Lower lobe of right lung (tissue), 2 donors: ENCODE measurements at places on chromosomes 3 and 15. TPM values are rescaled to one million over a fixed set of nuclear protein-coding genes. Genes with fewer than 3 reads are reported as not detected.

ZNF80 gene
- not detected for total RNA-seq

FOXB1 gene
- not detected for total RNA-seq

IL17RD gene
- 2.4 TPM for total RNA-seq

PLCH1 gene
- 14.0 TPM for total RNA-seq

WWTR1 gene
- total RNA-seq, result 89.5 TPM

DNA sequence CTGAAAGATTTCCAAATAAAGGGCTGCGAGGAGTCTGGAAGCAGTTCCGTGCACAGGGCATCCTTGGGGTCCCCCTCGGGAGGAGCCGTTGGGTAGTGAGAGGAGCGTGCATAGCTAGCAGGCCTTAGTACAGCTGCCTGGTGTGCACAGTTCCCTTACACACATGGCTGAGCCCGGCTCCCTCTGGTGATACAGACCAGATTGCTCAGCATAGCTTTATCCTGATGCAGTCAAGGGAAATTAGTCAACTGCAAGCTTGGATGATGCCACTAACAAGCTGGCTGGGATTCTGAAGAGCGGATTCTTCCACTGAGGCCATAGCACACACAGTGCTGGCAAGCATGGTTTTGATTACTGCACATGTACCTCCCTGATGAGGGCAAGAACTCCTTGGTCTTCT, 349.4 kb downstream of the LRTM1 start:
- no peaks in the 10 kb centered on the region for H3K27me3 ChIP-seq
- H3K36me3 ChIP-seq, result no peaks in the 10 kb centered on the region
- no peak overlapping the region for H3K4me3 ChIP-seq

- DNase-seq, result no peak
- no peak overlapping the region for H3K27ac ChIP-seq
- H3K4me3 ChIP-seq, result no peak overlapping the region
These were observed 346.5 kb downstream of the THSD4 start for GRCh38 chr15:71461748-71462147.

GRCh38 chr3:97793420-97794019, 28.3 kb upstream of the CRYBG3 start:
- no peak for DNase-seq
- H3K27me3 ChIP-seq, result no peaks in the 10 kb centered on the region
- H3K4me1 ChIP-seq, result no peaks in the 10 kb centered on the region
- H3K36me3 ChIP-seq, result peaks cover 5% of the 10 kb centered on the region
- no peak overlapping the region for H3K27ac ChIP-seq

- no peak for DNase-seq
- no peaks in the 10 kb centered on the region for H3K4me1 ChIP-seq
- H3K36me3 ChIP-seq, result peaks cover 41% of the 10 kb centered on the region
These were observed 10.2 kb upstream of the ITPKA start for GRCh38 chr15:41483519-41483918.

- no peaks in the 10 kb centered on the region for H3K27me3 ChIP-seq
- no peak for DNase-seq
- H3K4me3 ChIP-seq, result no peak overlapping the region
- H3K36me3 ChIP-seq, result no peaks in the 10 kb centered on the region
- no peak overlapping the region for H3K27ac ChIP-seq
- peaks cover 40% of the 10 kb centered on the region for H3K4me1 ChIP-seq
These were observed 2.6 kb upstream of the NGLY1 start for GRCh38 chr3:25785826-25786225.

GRCh38 chr15:50685976-50686468, 575 bp downstream of the TRPM7 start:
- H3K4me1 ChIP-seq, result peaks cover 35% of the 10 kb centered on the region
- no peaks in the 10 kb centered on the region for H3K27me3 ChIP-seq
- peak overlapping the region; percentile 93 for H3K27ac ChIP-seq
- peak; percentile 72 for DNase-seq
- peaks cover 13% of the 10 kb centered on the region for H3K36me3 ChIP-seq

DNA sequence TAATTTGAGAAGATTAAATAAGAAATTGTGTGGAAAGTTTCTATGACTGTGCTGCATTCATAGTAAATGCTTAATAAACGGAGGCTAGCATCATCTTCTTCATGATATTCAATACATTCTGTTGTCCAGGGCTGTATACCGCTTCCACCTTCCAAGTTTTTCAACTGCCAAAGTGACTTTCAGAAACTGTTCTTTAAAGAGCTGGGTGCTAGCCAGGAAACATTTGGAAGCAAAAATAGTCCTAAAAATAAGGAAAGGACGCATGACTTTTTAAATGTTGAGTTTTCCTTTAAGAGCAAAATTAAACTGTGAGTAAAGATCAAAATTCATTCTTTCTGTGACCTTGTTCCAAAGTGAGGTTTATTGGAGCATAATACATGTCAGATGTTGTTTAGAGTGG, 9.4 kb upstream of the ERC2 start:
- H3K4me1 ChIP-seq, result no peaks in the 10 kb centered on the region
- H3K4me3 ChIP-seq, result no peak overlapping the region
- H3K27ac ChIP-seq, result no peak overlapping the region
- no peaks in the 10 kb centered on the region for H3K36me3 ChIP-seq
- no peak for DNase-seq

- peak overlapping the region; percentile 82 for H3K4me3 ChIP-seq
- H3K36me3 ChIP-seq, result no peaks in the 10 kb centered on the region
- peaks cover 42% of the 10 kb centered on the region for H3K4me1 ChIP-seq
- no peaks in the 10 kb centered on the region for H3K27me3 ChIP-seq
- H3K27ac ChIP-seq, result peak overlapping the region; percentile 90
These were observed 71.8 kb downstream of the RBPMS2 start for GRCh38 chr15:64703632-64703959.

GRCh38 chr3:46092702-46093080, 65.4 kb upstream of the XCR1 start:
- H3K27me3 ChIP-seq, result no peaks in the 10 kb centered on the region
- no peak overlapping the region for H3K27ac ChIP-seq
- no peak for DNase-seq
- no peaks in the 10 kb centered on the region for H3K36me3 ChIP-seq

DNA sequence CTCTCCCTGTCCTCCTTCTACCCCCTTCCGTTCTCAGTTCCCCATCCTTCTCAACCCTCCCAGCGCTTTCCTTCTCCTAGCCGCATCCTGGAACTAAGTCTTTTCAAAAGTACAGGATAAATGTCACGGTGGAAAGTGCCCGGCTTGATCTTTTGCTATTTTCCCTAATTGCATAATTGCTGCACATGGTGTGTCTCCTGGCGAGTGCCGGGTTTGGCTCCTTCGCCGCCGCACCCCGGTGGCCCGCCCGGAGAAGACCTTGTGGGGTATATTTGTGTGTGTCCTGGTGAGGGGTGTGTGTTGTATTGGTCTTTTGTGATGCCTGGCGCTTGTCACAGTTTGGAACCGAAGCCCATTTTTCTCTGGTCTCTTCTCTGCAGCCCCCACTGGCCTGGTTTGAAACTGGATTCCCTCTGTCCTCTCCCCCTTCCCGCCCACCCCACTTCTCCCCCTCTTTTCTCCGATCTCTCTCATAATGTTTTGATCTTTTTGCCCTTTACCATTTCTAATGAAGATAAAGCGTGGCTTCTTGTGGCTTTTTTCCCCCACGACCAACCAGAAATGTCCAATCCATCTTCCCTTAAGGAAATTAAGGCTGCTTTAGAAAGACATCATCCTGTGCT, 692 bp downstream of the UBE2E2 start:
- DNase-seq, result peak; percentile 50
- no peaks in the 10 kb centered on the region for H3K36me3 ChIP-seq
- peaks cover 16% of the 10 kb centered on the region for H3K4me1 ChIP-seq
- peak overlapping the region; percentile 86 for H3K27ac ChIP-seq
- H3K27me3 ChIP-seq, result no peaks in the 10 kb centered on the region

GRCh38 chr3:113138839-113139743, 72.3 kb upstream of the BOC start:
- no peak overlapping the region for H3K4me3 ChIP-seq
- no peaks in the 10 kb centered on the region for H3K4me1 ChIP-seq
- H3K36me3 ChIP-seq, result no peaks in the 10 kb centered on the region
- H3K27ac ChIP-seq, result no peak overlapping the region
- H3K27me3 ChIP-seq, result no peaks in the 10 kb centered on the region

- no peak overlapping the region for H3K27ac ChIP-seq
- no peaks in the 10 kb centered on the region for H3K27me3 ChIP-seq
- DNase-seq, result no peak
These were observed 166.3 kb downstream of the FAM43A start for GRCh38 chr3:194851941-194852340.

DNA sequence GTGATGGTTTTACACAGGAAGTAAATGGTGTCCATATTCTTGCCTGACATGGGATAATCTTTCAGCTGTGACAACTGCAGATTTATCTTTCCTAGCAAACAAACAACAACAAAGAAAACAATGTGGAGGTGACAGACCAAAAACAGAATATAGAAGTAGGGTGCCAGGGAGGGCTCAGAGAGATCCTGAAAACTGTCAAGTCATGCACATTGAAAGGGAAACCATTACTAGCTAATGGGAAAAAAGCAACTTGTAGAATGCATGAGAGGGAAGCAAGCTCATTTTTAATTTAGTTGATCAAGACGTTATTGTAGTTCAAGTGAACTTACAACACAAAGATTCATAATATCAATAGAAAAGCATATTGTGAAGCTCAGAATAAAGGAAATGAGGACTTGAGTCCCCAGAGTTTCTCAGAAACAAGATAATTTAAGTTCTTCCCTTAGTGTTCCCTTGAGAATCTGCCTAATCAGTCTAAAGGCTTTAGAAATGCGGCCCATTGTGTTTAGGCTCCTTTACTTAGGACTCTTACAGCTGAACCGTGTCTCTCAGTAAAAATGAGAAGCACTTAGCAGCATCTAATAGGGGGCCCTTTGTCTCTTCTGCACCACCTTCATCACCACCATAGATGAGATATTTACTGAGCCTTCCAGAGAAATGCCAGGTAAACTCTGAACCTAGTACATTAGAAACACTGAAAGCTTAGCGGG, 115.6 kb upstream of the CADPS start:
- H3K27ac ChIP-seq, result no peak overlapping the region
- no peaks in the 10 kb centered on the region for H3K27me3 ChIP-seq
- H3K36me3 ChIP-seq, result no peaks in the 10 kb centered on the region
- no peaks in the 10 kb centered on the region for H3K4me1 ChIP-seq

DNA sequence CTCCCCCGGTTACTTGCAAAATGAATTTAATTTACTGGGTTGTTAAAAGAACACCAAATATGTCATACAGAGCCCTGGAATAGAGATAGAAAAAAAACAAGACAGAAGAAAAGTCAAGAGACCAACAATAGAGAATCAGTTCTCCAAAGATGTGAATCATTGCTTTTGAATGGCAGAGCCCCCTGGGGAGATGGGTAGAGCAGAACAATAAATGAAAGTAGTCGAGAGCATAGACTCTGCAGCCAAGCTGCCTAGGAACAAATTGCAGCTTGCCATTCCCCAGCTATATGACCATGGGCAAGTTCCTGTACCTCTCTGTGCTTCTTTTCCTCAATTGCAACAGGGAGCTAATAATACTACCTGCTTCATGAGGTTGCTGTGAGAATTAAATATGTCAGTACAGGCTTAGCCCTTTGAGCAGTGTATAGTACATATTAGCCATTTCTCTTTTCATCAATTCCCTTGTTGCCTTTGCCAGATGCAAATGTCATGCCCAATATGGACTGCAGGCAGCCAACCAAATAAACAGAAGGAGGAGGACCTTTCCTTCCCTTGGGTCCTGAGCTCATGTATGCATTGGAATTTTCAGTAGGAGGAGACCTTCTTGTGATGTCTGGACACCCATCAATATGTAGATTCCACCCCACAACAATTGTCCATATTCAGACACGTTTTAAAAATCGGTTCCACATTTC, 25.0 kb upstream of the BFSP2 start:
- H3K27ac ChIP-seq, result no peak overlapping the region
- H3K27me3 ChIP-seq, result no peaks in the 10 kb centered on the region
- no peaks in the 10 kb centered on the region for H3K4me1 ChIP-seq

- H3K27me3 ChIP-seq, result no peaks in the 10 kb centered on the region
- peaks cover 66% of the 10 kb centered on the region for H3K4me1 ChIP-seq
- peak overlapping the region; percentile 58 for H3K4me3 ChIP-seq
- peak overlapping the region; percentile 95 for H3K27ac ChIP-seq
- H3K36me3 ChIP-seq, result no peaks in the 10 kb centered on the region
These were observed 224.1 kb upstream of the TPRG1 start for GRCh38 chr3:188947401-188948280.

GRCh38 chr3:146832857-146833458, 227.8 kb upstream of the PLSCR5 start:
- no peak overlapping the region for H3K4me3 ChIP-seq
- H3K27ac ChIP-seq, result no peak overlapping the region
- no peak for DNase-seq
- no peaks in the 10 kb centered on the region for H3K27me3 ChIP-seq

DNA sequence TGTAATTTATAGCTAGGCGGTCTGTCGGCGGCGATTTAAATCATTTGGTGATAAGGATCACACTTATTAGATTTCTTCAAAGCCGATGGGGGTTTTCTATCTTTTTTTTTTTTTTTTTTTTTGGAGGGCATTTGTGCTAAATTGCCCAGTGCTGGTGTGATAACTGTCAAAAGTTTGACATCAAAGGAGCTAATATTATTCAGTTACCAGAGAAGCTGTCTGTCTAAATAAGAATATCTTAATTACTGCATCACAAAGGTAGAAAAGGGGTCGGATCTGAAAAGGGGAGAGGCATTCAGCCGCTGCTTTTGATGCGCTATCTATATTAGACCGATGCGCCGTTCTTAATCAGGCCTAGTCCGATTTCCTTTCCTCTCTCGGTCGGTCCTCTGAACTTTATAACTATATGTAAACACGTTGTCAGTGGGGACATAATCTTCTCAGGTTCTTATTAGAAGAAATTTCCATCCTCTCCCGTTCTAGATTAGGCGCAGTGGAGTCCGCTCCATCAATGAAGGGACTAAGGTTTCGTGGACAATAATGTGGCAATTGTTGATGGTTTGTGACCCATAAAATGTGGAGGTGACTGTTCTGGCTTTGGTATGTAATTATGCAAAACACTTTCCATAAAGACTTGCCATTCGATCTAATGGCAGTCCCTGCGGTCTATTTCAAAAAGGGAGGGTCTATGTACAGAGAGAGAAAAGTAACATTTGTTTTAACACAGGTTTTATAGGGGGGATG, 31.7 kb downstream of the NR2F2 start:
- peaks cover 84% of the 10 kb centered on the region for H3K27me3 ChIP-seq
- H3K4me3 ChIP-seq, result no peak overlapping the region
- H3K27ac ChIP-seq, result no peak overlapping the region
- no peaks in the 10 kb centered on the region for H3K4me1 ChIP-seq
- DNase-seq, result no peak

- no peak overlapping the region for H3K27ac ChIP-seq
- no peak overlapping the region for H3K4me3 ChIP-seq
- no peaks in the 10 kb centered on the region for H3K36me3 ChIP-seq
These were observed 15.3 kb upstream of the KBTBD12 start for GRCh38 chr3:127899766-127900165.

DNA sequence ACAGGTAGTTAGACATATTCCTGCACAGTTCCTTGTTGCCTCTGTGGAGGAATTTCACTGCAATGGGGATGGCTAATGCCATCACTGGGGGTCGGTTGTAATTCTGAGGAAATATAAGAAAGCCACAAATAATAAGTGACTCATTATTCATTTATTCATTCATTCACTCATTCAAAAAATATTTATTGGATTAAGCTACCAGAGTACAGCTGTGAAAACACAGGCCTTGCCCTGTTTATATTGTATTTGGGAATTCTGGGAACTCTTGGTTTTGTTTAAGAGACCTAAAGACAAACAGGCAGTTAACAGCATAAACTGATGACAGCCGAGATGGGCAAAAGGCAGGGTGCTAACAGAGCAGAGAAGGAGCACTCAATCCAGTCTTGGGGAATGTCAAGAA, 23.6 kb downstream of the PTX3 start:
- no peak overlapping the region for H3K27ac ChIP-seq
- H3K4me3 ChIP-seq, result no peak overlapping the region
- H3K36me3 ChIP-seq, result peaks cover 7% of the 10 kb centered on the region
